ENCODE measurements at places on chromosomes 12 and 14.

DNA sequence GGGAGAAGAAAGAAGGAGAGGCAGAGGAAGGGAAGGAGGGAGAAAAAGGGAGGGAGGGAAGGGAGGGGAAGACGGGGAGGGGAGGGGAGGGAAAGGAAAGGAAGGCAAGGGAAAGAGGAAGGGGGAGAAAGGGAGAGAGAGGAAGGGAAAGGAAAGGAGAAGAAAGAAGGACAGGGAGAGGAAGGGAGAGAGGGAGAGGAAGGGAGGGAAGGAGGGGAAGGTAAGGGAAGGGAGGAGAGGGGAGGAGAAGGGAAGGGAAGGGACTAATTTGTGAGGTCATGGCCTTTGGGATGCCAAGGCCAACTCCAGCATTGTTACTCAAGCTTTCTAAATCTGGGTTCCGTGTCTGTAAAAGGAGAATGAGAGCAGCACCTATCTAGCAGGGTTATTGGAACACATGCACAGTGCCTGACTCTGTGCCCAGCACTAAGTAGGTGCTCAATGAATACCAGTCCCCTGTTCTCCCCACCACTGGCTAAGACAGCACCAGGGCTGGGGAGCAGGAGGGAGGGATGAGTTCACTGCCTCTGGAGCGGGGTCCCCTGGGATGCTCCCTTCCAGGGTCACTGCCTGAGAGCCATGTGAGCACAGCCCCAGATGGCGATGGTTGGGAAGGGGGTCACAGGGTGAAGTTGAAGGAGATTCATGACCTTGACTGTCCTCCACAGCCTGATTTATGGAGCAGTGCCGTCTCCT lies 560.1 kb upstream of the TBX3 start:
- no peak for DNase-seq

DNA sequence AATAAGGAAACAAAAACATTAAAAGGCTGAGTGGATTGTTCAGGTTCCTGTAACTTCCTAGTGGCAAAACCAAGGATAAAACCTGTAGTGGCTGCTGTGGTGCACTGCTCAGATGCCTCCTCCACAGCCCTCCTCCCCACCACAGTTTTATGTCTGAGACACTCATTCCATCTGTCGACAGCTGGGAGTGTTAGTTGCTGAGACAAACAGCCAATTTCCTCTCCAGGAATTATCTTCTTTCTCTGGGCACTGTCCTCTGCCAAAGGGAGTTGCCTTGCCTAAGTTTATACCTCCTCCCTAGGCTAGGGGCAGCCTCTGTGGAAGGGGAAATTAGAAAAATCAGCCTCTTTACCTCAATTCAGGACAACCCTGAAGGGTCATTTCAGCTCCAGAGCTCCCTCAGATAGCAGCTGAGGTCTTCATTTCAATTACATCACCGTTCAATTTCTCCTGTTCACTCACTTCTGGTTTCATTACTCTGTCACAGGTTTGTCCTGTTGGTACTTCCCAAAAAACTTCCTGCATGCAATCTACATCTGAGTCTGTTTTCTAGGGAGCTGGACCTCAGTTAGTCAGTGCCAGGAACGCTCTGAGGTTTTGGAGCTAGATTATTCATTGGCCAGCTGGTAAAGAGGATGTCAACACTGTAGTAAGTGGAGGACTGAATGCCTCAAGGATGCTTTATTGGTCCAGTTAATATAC lies 74.9 kb upstream of the ATP2B1 start:
- peak; percentile 31 for DNase-seq

GRCh38 chr12:116094475-116094874 lies 183.0 kb downstream of the MED13L start:
- DNase-seq, result no peak

GRCh38 chr12:112875608-112876007 lies 31.2 kb upstream of the OAS1 start:
- no peak for DNase-seq

- no peak for DNase-seq
Observed at GRCh38 chr12:128402486-128403243, 135.7 kb downstream of the TMEM132C start.

DNA sequence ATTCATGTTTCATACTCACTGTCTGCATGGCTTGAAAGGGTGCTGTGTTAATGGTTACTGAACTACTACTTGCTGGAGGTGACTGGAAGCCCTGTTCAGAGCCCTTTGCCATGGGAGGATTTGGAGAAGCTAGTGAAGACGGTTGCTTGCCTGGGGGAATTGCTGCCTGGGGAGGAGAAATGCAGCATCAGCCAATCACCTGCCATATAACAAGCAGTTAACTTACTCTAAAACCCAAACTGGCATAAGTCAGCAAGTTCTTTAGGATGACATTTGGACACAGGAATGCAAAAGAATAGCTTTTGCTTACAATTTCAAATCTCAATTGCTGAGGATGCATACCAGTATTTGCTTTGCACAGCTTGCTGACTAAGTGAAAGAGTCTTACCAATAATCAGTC lies 23.4 kb upstream of the IPO8 start:
- DNase-seq, result no peak

DNA sequence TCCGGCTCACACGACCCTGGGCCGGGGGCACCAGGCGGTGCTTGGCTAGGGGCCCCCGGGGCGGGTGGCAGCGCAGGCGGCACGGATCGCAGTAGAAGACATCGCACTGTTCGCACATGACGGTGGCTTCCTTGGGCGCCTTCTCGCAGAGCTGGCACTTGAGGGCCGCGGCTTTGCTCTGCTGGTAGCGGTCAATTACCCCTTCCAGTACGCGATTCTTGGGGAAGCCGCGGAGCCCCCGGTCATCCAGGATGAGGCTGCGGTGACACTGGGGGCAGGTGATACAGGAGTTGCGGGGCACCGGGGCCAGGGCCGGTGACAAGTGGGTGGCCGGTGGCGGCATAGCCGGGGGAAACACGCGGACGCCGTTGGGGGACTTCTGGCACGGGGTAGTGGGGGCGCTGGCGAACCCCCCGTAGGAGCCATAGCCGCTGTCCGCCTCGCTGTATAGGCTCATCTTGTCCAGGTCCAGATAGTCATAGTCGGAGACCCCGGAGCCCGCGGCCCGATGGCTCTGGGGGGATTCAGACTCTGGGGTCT lies 553 bp downstream of the TRIM9 start:
- DNase-seq, result no peak

GRCh38 chr14:41285186-41285748 lies 321.4 kb upstream of the LRFN5 start:
- peak; percentile 75 for DNase-seq

DNA sequence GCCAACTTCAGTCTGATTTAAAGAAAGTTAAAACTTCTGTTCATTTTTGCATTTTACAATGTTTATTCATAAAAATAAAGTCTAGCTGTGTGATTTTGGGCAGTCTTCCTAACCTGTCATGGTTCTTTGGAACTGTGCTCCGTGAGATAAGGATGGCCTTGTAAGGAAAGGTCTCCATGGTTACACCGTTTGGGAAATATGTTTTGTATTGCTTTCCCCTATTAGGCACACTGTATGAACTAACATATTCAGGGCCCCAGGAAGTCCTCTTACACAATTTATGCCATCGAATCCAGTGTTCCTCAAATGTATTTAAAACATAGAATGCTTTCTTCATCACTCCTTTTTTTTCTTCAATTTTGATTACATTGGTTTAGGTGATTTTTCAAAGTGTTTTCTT lies 54.5 kb downstream of the APAF1 start:
- DNase-seq, result no peak

- DNase-seq, result no peak
Observed at GRCh38 chr14:39492267-39492666, 60.0 kb upstream of the FBXO33 start.

GRCh38 chr12:52751795-52752194 lies 25.4 kb downstream of the KRT76 start:
- DNase-seq, result no peak

DNA sequence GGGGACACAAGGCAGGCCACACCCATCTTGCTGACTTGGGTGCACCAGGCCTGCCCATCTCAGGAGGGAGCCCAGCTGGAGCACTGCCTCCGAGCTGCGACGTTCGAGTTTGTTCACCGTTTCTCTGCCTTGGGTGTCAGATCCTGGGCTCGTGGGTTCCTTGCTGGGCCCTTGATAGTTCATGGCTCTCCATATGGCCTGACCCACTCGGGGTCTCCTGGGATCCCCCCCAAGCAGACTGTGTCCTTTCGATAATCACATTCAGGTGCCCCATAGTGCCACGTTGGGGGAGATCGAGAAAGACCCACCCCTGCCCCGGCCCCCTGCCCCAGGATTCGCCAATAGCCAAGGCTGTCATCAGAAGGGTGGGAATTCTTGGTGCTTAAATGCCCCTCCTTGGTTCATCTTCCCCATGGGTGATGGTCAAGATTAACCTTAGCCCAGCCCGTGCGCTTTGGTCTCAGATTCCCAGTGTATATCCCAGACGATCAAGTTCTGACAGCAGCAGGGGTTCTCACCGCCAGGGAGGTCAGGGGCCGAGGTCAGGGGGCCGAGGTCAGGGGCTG lies 7.4 kb downstream of the RFLNA start:
- DNase-seq, result no peak

DNA sequence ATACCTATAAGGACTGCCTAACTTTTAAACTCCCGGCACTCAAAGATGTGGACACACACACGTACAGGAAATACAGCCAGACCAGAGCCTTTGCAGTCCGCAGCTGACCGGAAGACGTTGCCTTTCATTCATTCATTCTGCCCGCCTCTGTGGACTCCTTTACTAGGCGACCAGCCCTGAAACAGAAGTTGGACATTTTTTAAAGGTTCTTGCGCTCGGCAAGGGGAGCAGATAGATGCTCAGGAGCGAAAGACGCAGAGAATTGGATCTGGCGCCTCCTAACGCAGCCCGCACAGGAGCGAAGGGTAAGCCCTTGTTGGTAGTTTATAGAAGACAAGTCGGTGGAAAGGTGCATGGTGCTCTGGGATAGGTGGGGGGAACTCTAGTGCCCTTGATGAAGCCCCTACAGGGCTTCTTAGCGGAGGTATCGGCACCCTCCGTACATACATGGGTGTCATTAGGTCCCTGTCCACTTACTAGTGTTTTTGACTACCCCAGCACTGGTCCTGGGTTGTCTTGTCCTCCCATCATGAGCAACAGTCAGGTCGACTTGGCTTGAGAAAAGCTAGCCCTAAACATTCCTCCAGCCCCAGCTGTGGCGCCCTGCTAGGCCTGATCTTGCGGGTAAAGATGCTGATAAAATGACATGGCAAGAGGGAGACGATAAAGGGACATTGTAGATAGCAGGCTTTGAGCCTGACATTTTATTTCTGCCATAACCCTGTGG lies at the start of gene KDM2B:
Gene KDM2B (minus strand): TSS at position 65 of the 727 bp plus-strand sequence. CDS start 112 bp downstream, outside the sequence.
- DNase-seq, result no peak

- DNase-seq, result no peak
Observed at GRCh38 chr14:38522724-38523123, 266.8 kb upstream of the CLEC14A start.

- no peak for DNase-seq
Observed at GRCh38 chr12:130776857-130777339, 60.8 kb upstream of the RIMBP2 start.
